ENCODE measurements at places on chromosomes 12 and 14.

DNA sequence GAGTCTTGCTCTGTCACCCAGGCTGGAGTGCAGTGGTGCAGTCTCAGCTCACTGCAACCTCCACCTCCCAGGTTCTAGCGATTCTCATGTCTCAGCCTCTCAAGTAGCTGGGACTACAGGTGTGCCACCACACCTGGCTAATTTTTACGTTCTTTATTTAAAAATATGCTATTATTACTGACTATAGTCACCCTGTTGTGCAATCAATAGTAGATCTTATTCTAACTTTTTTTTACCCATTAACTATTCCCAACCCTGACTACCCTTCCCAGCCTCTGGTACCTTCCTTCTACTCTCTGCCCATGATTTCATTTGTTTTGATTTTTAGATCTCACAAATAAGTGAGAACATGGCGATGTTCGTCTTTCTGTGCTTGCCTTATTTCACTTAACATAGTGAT, 2.5 kb downstream of the OXA1L start:
- no peak for DNase-seq

GRCh38 chr12:45634273-45634917, 95.1 kb upstream of the ARID2 start:
- no peak for DNase-seq

DNA sequence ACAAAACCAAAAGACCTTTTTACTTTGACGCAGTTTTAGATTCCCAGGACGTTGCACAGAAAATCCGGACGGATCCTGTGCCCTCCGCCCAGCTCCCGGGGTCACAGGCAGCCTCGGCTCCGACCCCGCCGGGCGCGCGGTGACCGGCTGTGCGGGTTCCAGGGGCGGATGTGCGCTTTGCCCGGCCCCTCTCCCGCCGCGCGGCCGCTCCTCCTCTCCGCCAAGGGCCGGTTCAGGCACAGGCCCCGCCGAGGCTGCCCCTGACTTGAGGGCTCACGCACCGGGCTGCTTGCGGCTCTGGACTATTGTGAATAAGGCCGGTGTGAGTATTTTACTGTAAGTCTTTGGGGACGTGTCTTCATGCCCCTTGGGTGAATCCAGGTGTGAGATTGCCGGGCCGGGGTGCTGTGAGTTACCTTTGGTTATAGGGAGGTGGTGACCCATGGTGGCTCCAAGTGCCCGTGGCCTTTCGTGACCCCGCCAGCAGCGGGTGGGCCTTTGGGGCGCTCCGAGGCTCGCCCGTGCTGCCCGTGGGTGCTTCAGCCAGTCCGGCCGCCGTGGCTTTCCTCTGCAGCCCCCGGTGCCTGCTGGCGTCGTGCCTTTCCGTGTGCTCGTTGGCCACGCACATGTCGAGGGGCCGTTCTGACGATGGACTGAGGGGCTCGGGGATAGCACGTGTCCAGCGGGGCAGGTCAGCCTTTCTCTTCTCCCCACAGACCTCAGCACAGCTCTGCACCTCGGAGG, 45.9 kb downstream of the NOC4L start:
- no peak for DNase-seq

DNA sequence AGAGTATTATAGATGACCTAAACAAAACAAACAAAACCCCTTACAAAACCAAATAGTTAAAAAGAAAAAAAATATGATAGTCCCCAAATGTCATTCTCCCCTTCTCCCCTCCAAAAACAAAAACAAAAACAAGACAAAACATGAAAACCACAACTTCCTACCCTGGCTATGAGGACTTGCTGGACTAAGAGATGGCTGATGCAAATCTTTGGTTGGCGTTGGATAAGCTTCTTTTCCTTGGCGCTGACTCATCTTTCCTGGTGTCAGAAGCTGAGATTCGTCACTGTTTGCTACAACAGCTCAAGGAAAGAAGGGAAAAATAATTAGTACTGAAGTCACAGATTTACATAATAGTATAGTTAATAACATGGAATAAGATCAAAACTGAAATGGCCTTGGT, 102.5 kb upstream of the BBS10 start:
- no peak for DNase-seq

- no peak for DNase-seq
Observed at GRCh38 chr14:54787261-54787660, 115.4 kb downstream of the GCH1 start.

GRCh38 chr14:106837870-106838269, 1311.5 kb downstream of the TMEM121 start:
- no peak for DNase-seq

DNA sequence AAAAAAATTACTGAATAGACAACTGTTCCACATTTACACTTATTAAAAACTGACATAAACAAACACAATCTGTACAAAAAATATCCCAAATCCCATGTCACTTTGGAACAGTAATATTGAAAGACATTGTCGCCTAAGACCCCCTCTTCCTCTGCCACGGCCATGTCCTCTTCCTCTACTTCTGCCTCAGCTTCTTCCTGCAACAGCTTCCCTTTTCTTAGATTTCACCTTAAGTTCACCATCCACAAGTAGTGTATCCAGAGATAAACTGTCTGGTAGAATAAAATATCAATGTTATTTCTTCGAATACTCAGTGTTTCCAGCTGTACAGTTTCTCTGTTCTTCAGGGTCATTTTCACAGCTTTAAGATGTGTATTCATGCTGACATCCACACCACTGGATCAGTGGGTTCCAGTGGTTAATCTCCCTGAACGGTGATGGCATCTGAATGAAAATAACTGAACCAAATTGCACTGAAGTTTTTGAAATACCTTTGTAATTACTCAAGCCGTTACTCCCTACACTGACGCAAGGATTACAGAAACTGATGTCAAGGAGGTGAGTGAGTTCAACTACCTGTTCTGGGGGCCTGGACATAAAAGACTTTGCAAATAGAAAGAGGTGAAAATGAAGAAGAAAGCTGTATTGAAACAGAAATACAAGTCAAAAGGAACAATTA, 208.5 kb downstream of the C12orf50 start:
- DNase-seq: no peak

DNA sequence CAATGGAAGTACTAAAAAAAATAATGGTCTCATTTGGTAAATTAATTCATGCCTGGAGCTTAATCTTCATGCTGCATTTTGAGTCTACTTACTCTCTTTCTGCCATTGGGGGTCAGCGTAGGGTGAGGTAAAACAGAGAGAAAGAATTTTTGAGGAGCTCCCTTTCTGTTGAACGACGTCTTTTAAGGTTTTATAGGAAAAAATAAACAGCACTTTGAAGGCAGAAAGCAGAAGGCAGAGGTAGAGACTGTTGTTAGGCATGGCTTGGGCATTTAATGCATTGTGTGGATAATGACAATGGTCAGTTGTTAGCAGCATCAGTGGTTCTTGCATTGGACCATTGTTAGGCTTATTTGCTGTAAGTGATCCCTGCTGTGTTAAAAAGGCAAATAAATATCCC, 557.2 kb upstream of the STXBP6 start:
- DNase-seq: no peak

DNA sequence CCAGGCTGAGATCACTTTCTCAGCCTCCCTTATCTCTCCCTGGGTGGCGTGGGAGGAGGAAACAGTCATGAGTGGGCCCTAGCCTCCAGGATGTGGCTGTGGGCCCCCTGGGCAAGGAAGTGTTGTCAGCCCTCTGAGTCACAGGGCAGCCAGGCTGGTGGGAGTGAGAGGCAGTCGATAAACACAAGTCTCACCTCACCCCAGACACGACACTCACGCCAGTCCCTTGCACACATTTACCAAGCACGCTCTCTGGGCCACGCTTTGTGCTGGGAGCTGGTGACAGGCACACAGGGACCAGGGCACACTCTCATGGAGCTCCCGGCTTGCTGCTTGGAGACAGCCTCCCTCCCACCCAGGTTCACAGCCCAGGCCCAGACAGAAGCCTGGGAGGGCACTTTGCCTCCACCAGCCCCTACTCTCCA, 1.9 kb upstream of the KRT79 start:
- DNase-seq: peak; percentile 11

DNA sequence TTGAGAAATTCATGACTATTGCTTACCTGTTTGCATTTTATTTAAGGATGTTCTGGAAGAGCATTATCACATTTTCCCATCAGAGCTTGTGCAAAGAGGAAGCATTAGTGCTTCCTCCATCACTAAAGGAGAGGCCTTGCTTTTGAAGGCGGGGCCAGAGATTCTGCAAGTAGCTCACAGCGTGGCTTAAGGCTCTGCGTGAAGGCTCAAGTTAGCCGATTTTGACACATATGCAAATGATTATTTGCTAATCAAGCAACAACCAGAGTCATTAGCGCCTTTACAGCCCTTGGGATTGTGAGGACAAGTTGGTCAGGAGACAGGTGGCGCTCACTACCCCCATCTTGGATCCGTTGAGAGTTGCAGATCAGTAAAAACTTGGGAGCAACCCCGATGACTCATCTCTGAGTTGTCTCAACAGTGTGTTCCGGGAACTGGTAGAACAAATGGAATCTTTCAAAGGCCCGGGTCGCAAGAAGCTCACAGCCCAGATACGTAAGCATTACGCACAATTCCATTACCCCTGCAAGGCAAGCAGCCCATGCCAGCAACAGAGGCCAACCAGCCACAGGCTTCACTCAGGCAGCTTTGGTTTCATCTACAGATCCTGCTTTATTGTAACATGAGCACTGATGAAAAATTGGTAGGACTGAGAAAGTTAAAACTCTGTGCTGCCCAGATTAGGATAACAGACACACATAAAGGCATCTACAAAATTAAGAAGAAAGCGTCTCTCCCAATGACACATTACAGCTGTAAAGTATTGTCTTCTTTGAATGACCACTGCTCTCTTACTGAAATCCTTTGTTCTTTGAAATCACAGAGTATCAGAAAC, 34.9 kb upstream of the SPTSSA start:
- DNase-seq: no peak

GRCh38 chr12:130160711-130161231, 1.5 kb upstream of the FZD10 start:
- DNase-seq: no peak

DNA sequence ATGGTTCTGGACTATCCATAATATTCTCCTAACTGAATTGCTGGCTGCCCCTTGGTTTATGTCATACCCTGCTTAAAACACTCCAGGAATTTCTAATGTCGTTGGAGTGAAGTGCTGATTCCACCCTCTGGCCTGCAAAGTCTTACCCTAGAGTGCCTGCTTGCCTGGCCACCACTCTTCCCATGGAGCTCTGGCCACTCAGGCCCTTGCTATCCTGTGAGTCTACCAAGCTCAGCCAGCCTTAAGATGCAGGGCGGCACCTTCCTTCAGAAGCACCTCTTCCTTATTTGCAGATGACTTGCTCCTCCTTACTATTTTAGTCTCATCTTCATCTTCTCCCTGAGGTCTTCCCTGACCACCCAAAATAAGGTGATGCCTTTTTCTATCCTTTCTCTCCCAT, 35.3 kb downstream of the SLC6A15 start:
- no peak for DNase-seq

- DNase-seq: no peak
Observed at GRCh38 chr14:105858676-105859025, 332.3 kb downstream of the TMEM121 start.

DNA sequence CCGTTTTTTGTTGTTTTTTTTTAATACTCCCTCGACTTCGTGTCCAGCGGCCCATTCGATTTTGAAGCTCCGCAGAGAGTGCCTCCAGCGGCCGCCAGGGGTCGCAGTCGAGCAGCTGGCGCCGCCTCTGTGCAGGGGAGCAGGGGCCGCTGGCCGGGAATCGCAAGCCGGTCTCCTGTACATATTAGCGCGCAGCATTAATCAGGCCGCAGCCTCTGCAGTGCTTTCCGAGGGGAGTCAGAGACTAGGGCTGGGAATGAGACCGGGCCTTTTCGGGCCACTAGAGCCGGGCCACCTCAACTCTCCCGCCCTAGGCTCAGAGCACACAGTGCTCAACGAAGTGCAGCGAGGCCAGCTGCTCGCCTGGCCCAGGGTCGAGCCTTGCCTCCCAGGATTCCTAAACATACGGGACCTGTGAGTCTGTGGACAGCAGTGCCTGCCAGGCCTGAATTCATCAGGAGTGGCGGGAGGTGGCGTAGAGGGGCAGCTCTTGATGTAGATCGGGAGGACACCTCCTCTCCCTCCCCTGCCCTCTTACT, 81.8 kb downstream of the EMP1 start:
- DNase-seq: peak; percentile 36

GRCh38 chr14:21768116-21768874, 94.7 kb upstream of the OR4E1 start:
- no peak for DNase-seq

DNA sequence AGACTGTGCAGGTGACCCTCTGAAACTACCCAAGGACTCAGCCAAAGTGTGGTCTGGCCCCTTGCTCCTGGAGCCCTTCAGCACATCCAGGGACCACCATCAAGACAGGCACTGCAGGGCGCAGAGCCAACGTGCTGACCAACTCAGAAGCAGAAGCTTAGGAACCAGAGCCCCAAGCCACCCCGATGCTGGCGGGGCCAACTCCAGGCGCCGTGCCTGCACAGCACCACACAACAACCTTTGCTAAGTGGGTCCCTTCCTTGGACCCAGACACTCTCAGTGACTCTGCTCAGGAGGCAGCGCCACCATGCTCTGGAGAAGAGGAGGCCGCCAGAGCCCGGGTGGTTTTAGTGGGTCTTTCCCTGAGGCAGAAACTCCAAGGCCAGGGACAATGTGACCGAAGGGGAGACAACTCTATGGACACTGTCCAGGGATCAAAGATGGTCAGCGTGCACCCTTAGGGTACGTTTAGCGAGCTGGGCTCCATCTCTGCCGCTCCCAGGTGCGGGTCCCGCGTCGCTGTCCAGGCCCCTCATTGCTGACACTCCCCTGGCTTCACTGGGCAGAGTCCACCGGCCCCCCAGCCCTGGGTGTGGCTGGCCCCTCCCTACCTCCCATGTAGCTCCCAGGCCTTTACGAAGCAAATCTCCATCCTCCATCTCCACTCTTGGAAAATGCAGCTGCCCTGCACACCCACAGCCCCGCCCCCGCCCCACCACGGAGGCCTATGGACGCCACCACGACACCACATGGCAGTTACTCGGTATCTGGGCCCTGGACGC, 16.1 kb downstream of the CHGA start:
- DNase-seq: no peak

GRCh38 chr12:115791331-115791730, 486.2 kb downstream of the MED13L start:
- DNase-seq: no peak

- DNase-seq: no peak
Observed at GRCh38 chr12:23139026-23139425, 514.1 kb downstream of the ETNK1 start.

DNA sequence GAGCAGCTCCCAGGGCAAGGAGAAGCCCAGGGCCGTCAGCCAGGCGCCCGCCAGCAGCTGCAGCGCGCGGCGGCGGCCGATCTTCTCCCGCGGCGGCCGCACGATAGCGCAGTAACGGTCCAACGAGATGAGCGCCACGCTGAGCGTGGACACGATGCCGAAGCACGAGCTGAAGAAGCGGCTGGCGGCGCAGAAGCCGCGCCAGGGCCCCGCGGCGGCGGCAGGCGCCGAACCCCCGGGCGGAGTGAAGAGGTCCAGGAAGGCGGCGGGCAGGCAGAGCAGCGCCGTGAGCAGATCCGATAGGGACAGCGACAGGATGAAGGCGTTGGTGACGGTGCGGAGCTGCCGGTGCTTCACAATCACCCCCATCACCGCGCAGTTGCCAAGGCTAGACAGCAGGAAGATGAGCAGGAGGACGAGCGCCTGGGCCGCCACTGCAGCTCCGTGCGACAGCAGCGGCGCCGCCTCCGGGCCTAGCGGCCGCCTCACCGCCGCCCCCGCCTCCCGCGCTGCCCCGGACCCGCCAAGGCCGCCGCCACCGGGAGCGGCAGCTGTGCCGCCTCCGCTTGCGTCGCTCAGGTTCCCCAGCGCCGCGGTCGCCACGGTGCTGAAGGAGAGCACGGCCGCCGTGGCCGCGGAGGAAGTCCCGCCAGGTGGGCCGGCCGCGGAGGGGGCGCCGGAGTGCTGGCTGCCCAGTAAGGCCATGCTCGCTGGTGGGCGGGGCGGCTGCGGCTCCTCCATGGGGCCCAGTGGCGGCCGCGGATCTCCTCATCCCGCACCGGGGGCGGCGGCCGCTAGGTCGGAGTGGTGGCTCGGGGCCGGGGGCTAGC, 479 bp downstream of the GPR135 start:
- peak; percentile 38 for DNase-seq

All from activated T-helper 1 cell treated with Interleukin-2 at 50 U/mL for 16 hours (primary cell).